Naive thymus-derived CD8-positive, alpha-beta T cell (primary cell): ENCODE measurements at places on chromosomes 2 and 18.

DNA sequence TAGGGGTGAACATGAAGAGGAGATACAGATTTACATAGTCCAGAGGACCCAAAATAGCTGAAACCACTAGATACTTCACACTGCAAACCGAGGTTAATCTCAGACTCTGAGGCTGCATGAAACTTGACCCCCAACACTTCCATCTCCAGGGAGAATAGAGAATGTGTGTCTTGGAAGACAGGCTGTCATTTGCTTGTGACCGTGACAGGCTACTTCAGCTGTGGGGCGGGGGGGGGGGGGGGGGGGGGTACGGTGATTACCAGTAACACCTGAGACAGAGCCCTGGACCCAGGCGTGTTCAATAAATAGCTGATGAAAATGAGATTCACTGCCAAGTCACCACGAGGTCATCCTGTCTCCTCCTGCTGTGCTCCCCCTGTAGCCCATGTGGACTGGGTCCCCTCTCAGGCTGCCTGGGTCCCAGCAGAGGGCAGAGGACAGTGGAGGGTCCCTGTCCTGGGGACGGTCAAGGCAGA, 5.7 kb upstream of the KLHL29 start:
- DNase-seq, result no peak

DNA sequence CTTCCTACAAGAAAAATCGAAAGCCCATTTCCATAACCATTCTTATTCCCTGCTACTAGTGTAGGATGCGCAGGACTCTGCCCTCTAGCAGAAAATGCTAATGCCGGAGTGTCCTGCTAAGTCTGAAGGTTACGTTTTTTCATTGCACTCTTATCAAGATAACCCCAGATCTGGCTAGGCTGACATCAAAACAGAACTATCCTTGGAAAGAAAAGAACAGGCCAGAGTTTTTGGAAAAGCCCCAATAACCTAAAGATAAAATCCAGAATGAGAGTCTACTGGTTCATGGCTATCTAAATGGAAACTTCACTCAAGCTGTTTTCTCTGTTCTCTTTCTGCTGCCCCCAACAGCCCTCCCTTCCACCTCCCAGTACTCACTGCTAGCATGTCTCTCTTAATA, 913 bp downstream of the RNF152 start:
- no peak for DNase-seq

DNA sequence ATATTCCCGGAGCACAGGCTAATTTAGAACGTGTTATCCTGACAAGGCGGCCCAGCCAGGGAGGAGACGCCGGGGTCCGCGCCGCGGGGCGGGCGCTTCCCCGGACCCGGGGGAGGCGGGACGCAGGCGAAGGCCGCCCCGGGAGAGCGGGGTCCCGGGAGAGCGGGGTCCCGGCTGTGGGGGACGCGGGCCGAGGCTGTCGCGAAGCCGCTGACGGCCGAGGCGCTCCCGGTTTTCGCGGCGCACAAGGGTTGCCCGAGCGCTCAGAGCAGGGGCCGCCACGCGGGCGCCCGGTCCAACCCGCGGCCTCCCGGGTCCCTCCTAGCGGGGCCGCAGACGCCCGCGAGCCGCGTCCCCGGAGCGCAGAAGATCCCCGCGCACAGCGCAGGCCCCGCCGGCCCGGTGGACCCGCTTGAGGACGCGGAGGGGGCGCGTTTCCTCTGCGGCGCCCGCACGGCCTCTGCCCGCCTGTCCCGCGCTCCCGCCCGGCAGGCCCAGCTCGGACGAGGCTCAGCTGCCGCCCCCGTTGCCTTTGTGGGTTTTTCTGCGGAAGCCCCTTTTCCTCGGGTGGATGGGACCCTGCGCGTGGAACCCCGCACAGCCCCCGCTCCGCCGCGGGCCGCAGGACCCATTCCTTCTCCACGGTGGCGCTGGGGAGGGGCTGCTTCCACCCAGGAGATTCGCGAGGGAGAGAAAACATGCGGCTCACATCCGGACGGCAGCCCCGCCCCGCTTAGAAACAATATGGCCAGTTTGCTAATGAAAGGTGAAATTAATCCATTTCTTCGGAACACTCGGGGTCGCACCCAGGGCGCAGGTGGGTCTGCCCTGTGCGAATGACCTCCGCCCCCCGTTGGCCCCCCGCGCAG, 9.6 kb upstream of the KCNG2 start:
- DNase-seq, result no peak

GRCh38 chr18:74784752-74785151, 187.1 kb downstream of the ZNF407 start:
- DNase-seq, result no peak

- no peak for DNase-seq
These were observed 61.0 kb upstream of the KCNJ3 start for GRCh38 chr2:154637456-154637855.

DNA sequence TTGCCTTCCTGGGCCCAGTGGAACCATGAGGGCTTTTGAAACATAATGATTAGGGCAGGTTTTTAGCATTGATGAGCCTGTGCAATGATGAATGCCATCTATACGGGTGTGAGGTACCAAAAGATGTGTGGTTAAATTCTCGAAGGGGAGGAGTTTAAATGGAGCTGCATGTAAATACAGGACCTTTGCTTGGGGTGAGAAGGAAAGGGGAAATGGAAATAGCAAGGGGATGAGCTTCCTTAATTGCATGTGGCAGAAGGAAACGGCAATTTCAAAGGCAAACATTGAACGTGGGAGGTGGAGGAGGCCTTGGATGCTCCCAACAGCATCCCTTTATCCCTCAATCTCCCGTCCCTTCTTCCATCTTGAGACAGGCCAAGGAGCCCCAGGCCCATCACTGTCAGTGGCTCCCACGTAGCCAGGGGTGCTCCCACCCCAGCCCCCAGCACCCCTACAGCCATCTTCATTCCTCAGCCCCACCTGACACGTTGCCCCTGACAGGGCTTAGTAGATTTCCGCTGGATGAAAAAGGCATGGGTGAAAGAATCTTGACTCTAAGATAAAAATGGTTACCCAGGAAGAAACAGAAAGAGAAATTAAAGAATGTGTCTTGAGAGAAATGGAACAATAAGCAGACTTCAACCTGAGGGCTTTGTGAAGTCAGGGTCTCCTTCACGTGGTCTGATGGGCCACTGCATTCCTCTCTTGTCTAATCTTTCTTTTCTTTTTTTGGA, 32.5 kb downstream of the INPP5D start:
- DNase-seq, result no peak

- peak; percentile 27 for DNase-seq
These were observed 15.4 kb upstream of the RMC1 start for GRCh38 chr18:23487738-23488570.
